Epithelial cell of alveolus of lung (primary cell): ENCODE measurements at places on chromosomes 6 and 20. TPM values are rescaled to one million over a fixed set of nuclear protein-coding genes. Genes with fewer than 3 reads are reported as not detected.

The C20orf202 gene
- total RNA-seq = not detected in 2 replicates

The EPPIN gene
- not detected in 2 replicates for total RNA-seq

The NNAT gene
- 8.0 and 13.6 TPM in 2 replicates for total RNA-seq

The GPR6 gene
- total RNA-seq = not detected in 2 replicates

The PAK5 gene
- not detected in 2 replicates for total RNA-seq

The GDAP1L1 gene
- not detected in 2 replicates for total RNA-seq

The PRKN gene
- total RNA-seq = 0.65 and 3.8 TPM in 2 replicates

The SAMD3 gene
- total RNA-seq = 0.39 TPM in 1 of 2 replicates, not detected in the other

The RNF144B gene
- total RNA-seq = 1.9 TPM in 1 of 2 replicates, not detected in the other
